ENCODE measurements at places on chromosomes 6 and 20.

- peak; percentile 36 for DNase-seq
Measured at GRCh38 chr6:56693246-56693607, 50.5 kb upstream of the DST start.

- DNase-seq = no peak
Measured at GRCh38 chr6:134495203-134495889, 177.4 kb upstream of the SGK1 start.

DNA sequence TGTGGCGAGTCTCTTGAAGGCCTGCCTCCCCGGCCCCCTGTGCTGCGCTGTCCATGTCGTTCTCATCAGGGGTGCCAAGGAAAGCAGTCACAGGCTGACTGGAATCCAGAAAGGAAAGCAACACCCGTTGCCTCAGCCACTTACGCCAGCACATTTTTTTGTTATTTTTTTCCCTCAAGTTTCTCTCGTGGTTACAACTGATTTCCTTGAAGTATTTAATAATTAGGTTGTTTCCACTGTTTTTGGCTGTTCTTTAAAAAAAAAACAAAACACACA is 17.9 kb upstream of the SLC22A1 start:
- no peak for DNase-seq

DNA sequence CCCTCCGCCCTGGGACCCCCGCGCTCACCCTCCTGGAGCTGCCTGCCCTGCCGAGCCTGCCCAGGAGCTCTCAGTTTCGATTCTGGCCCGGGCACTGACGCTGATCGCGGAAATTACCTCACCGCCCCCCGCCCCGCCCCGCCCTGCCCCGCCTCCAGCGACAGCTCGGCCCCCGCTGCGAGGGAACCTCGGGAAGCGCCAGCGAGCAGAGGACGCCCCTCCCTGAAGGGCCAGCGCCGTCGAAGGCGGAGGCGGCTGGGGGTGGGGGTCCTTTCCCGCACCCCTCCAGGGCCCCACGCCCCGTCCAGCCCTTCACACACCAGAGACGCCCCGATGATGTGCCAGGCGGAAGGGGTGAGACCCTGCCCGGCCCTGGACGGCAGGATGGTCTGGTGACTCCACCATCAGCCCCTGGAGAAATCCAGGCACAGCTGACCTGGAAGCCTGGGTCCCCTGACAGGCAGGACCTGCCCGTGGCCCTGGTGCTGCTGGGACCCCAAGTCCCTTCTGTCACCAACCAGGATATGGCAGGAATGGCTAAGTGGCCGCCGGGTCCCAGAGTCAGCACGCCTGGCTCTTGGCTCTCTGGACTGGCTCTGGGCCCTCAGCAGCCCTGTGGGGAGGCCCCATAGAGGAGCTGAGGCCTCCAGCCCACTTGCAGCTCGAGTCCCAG is at the start of gene HELZ2:
Gene HELZ2, minus strand, starts transcription at position 84 of the 673 bp plus-strand sequence. CDS start 1,854 bp downstream, outside the sequence.
- DNase-seq = peak; percentile 83

- no peak for DNase-seq
Measured at GRCh38 chr6:36758516-36759147, 61.0 kb downstream of the RAB44 start.

- no peak for DNase-seq
Measured at GRCh38 chr6:163563318-163563717, 148.8 kb downstream of the QKI start.

- DNase-seq = no peak
Measured at GRCh38 chr6:33273924-33274902, 2.3 kb downstream of the RPS18 start.

DNA sequence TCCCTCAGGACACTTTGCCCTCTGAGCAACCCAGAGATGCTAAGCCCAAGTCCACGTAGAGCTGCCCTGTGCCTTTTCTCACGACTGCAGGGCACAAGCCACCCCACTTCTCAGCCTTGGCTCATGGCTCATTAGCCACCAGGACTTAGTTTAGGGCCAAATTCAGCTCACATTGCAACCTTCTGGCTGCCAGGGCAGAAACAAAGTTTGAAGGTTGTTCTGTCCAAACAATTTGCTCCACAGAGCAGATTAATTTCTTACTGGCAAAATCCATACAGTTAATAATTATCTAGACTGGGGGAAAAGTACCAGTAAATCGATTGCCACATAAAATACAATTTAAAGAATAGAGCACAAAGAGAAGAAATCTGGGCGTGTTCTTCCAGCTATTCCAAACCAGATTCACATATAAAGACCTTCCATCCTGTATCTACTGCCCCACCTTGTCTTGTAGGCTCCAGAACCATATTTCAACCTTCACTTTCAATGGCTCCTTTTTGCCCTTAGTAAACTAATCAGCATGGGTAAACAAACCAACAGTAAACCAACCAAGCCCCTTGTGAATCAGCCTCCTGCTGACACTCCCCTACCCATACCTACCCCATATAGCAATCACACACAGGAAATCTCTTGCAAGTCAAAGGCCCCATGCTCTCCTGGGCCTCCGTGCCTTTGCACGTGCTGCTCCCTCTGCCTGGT is 101.9 kb downstream of the QRSL1 start:
- peak; percentile 70 for DNase-seq
